ENCODE measurements at places on chromosomes 3 and 15.

DNA sequence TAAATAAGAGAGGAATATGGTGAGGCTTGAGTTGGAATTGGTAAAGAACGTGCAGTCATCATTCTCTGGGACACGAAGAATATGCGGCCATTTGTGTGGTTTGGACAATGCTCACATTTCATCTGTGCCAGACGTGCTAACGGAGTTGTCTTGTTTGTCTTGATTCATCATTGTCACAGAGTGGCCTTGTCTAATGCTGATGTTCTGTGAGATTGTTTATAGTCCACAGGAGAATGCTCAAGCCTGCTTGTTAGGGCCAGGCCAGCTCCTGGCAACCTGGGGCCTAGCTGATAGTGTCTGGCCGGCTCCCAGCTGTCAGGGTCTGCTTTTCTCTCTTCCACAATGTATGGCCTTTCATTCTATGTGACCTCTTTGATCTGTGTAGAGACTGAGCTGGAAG lies 384.7 kb downstream of the EDEM1 start:
- DNase-seq: no peak

- DNase-seq: peak; percentile 33
Observed at GRCh38 chr3:35523838-35524237, 115.5 kb upstream of the ARPP21 start.

DNA sequence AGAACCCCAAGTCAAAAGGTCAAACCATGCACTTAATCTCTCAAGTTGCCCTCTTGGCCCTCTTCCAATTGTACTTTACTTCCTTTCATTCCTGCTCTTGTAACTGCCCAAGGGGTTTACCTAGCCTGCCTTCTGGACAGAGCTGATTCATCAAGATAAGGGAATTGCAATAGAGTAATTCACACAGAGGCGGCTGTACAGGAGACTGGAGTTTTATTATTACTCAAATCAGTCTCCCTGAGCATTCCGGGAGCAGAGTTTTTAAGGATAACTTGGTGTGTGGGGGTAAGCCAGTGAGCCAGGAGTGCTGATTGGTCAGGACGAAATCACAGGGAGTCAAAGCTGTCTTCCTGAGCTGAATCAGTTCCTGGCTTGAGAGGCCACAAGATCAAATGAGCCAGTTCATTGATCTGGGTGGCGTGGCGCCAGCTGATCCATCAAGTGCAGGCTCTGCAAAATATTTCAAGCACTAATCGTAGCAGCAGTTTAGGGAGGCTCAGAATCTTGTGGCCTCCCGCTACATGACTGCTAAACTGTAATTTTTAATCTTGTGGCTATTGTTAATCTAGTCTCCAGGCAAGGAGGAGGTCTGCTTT lies 590.0 kb downstream of the EPHA3 start:
- no peak for DNase-seq

- no peak for DNase-seq
Observed at GRCh38 chr3:12287727-12288181, 1.1 kb upstream of the PPARG start.

- no peak for DNase-seq
Observed at GRCh38 chr3:121096953-121097352, 188.9 kb downstream of the STXBP5L start.

DNA sequence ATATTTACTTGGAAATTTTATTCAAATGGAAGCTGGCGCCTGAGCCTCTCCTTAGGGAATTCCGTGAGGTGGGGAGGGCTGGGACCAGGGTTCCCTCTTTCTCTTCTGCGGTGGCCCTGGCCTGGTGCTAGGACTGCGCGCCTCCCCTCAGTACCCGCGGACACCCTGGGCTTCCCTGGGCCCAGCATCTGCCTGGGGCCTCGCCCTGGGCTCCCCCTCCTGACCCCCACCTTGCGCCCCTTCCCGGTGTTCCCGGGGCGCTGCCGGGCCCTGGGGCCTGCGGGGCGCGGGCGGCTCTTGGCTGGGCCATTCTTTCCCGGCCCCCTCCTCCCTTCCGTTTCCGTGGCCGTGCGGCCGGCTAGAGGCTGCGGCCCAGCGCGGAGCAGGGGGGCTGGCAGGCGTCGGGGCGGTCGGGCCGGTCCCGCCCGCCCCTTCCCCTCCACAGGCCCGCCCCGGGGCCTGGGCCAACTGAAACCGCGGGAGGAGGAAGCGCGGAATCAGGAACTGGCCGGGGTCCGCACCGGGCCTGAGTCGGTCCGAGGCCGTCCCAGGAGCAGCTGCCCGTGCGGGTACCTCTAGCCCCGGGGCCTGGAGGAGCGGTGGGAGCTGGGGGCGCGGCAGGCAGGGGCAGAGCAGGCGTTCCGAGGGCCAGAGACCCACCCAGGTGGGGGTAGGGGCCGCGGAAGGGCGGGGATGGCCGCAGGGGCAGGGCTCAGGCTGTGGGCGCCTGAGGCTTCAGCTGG lies at the start of gene FES:
Gene FES (plus strand): TSS at position 529 of the 743 bp plus-strand sequence. CDS start 542 bp downstream, outside the sequence.
- no peak for DNase-seq

- no peak for DNase-seq
Observed at GRCh38 chr3:148642616-148643015, 55.1 kb upstream of the AGTR1 start.

DNA sequence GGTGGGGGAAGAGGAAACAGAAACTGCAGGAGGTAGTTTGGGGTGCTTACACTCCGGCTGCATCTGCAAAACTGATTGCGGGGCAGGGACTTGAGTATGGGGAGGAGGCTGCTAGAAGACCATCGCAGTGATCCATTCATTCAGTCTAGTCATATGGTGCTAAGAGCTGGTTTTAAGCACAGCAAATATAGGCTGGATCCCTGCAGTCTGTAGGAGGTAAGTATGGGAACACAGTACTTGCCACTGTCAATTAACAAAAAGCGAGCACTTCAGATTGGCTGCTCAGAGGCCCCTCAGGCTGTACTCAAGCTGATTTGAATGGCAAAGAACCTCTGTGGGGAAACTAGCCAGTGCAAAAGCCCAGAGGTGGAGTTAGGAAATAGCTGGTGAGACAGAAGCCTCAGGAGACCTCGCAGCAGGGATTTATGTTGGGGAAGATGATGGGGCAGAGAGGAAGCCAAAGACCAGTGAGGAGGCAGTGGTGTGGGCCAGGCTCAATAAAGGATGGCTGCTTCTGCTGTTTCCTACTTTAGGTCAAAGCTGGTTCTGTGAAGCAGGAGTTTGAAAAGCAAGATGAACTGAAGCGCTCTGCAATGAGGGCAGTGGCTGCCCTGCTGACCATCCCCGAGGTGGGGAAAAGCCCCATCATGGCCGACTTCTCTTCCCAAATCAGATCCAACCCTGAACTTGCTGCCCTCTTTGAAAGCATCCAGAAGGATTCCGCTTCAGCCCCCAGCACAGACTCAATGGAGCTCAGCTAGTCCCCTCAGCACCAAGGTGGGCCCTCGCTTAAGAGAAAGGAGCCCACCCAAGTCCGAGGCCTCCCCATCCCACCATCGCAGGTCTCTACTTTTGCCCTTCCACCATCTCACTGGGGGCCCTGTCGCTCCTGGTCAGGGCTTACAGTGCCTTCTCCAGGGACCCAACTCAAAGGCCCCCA lies 7.9 kb downstream of the RPL32 start:
- DNase-seq: no peak

GRCh38 chr15:73982222-73982962 lies 9.7 kb downstream of the STOML1 start:
- DNase-seq: peak; percentile 95

DNA sequence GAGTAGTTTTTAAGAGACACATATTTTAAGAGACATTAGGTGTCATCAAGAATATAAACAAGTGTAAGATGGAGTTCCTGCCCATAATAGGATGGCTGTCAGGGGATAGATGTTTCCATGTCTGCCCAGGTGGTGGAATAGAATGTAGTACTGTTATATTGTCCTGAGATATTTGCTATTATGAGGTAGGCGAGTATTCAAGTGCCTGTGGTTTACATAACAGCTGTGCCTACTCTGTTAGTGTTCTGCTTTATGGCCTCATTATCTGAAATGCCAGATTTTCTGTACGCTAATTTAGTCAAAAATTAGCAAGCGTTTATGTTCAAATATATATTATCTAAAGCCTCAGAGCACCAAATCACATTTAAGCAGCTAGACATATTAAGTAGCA lies 360.2 kb upstream of the ROPN1 start:
- no peak for DNase-seq
